DMS 273 treated with DMSO at 0.1 percent for 48 hours (cell line): ENCODE measurements at places on chromosomes 2 and 18.

- no peak for DNase-seq
These were observed 248.1 kb downstream of the MEIS1 start for GRCh38 chr2:66683064-66683463.

- no peak for DNase-seq
These were observed 87.7 kb upstream of the LRP1B start for GRCh38 chr2:142218471-142218870.

- DNase-seq = no peak
These were observed 32.3 kb downstream of the MROH2A start for GRCh38 chr2:233810385-233810784.

DNA sequence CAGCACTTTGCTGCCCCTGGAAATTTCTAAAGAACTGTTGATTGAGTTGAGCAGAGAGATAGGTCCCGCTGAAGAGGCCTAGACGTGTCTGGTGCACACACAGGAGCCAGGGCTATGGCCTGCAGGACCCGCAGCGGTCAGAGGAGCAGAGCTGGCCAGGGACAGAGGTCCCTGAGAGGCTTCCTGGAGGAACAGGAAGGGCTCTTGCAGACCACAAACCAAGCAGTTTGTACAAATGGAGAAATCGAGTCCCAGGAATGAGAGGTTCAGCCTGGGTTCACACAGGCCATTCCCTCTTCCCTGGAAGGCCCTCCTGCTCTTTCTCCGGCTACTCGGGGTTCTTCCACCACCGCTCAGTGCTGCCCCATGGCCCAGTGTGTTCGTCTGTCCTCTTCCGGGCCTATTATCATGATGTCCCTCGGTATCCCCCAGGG is 1.2 kb upstream of the BIN1 start:
- DNase-seq = no peak

DNA sequence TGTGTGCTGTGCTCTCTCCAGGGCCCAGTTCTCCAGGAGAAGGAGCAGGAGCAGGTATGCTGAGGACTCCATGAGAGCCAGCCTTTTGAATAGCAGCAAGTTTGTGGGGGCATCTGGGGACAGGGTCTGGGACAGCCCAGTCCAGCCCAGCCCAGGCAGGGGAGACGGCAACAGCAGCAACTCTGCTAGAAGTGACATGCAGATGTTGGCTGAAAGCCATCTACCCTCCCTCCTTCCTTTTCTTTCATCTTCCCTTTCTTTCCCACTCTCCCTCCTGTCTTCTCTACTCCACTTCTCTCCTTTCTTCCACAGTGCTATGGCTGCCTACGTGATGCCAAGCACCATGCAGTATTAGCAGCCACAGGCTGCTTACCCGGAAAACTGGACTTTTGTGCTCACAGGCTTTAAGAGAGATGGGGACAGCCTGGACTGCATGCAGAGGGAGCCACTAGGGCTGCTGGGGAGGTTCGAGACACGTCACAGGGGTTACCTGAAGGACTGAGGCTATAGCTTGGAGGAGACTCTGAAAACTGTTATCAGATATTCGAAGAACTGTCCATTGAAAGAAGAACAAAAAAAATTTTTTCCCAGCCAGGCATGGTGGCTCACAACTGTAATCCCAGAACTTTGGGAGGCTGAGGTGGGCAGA is 23.8 kb upstream of the YWHAQ start:
- DNase-seq = no peak

DNA sequence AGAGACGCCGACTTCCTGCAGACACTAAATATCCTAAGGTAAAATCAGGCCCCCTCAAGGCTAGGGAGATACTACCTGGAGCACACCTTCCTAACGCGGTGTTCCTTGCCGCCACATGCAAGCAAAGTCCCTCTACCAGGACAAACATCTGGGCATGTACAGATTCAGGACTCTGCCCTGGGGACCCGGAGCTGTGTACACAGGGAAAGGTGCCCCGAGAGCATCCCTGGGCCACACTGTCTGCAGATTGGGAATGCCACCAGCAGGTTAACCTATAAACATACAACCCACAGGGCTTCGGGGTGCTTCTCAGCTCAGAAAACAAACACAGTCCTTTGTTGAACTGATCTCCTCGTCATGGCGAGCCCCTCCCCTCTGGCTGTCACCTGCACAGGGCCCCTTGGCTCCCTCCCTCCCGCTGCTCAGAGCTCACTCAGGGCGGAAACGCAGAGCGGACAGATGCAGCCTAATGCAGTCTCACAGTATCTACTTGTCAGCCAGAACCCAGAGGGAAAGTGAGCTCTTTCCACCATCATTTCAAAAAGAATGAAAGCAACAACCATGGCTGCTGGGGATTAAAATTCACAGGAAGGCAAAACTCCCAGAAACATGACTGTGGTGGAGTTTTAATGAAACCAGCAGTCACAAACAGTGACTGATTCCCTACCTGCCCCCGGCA is 218.8 kb downstream of the HDAC4 start:
- DNase-seq = no peak
